Naive B cell (primary cell): ENCODE measurements at places on chromosomes 16 and 17. TPM values are rescaled to one million over a fixed set of nuclear protein-coding genes. Genes with fewer than 3 reads are reported as not detected.

Gene SPNS3
- 0.44 TPM for polyA plus RNA-seq

- no peak overlapping the region for H3K4me3 ChIP-seq
- peaks cover 3% of the 10 kb centered on the region for H3K4me1 ChIP-seq
- no peak for DNase-seq
- H3K36me3 ChIP-seq = no peaks in the 10 kb centered on the region
- peaks cover 19% of the 10 kb centered on the region for H3K27me3 ChIP-seq
Observed at GRCh38 chr17:76659928-76660655, 16.5 kb upstream of the ST6GALNAC1 start.

Gene FGF11
- polyA plus RNA-seq = not detected

GRCh38 chr17:44933824-44934744 lies 13.5 kb downstream of the KIF18B start:
- H3K36me3 ChIP-seq = no peaks in the 10 kb centered on the region
- H3K27me3 ChIP-seq = no peaks in the 10 kb centered on the region
- no peak for DNase-seq
- H3K4me3 ChIP-seq = no peak overlapping the region
- no peak overlapping the region for H3K27ac ChIP-seq
- no peaks in the 10 kb centered on the region for H3K4me1 ChIP-seq

DNA sequence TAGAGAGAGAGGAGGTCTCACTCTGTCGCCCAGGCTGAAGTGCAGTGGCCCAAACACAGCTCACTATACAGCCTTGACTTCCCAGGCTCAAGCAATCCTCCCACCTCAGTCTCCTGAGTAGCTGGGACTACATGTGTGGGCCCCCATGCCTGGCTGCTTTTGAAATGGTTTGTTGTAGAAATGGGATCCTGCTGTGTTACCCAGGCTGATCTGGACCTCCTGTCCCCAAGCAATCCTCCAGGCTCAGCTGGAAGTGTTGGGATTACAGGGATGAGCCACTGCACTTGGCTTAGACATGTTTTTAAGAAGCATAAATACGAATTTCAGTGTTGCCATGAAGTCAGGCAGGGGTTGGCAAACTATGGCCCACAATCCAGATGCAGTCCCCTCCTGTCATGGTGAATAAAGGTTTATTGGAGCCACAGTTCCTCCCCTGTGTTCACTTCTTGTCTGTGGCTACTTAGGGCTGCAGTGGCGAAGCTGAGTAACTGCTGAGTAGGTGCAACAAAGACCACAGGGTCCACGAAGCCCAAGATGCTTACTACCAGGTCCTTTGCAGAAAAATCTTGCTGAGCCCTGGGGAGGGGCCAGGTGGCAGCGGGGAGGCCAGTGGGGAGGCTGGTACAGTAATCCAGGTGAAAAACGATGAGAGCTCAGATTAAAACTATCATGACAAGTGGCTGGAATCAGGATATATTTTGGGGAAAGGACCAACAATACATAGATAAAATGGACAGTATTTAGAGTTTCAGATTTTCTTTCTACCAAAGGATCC lies 35.2 kb downstream of the TNFRSF13B start:
- H3K27ac ChIP-seq = no peak overlapping the region
- H3K4me3 ChIP-seq = no peak overlapping the region
- H3K36me3 ChIP-seq = no peaks in the 10 kb centered on the region
- no peak for DNase-seq
- H3K4me1 ChIP-seq = no peaks in the 10 kb centered on the region
- no peaks in the 10 kb centered on the region for H3K27me3 ChIP-seq

DNA sequence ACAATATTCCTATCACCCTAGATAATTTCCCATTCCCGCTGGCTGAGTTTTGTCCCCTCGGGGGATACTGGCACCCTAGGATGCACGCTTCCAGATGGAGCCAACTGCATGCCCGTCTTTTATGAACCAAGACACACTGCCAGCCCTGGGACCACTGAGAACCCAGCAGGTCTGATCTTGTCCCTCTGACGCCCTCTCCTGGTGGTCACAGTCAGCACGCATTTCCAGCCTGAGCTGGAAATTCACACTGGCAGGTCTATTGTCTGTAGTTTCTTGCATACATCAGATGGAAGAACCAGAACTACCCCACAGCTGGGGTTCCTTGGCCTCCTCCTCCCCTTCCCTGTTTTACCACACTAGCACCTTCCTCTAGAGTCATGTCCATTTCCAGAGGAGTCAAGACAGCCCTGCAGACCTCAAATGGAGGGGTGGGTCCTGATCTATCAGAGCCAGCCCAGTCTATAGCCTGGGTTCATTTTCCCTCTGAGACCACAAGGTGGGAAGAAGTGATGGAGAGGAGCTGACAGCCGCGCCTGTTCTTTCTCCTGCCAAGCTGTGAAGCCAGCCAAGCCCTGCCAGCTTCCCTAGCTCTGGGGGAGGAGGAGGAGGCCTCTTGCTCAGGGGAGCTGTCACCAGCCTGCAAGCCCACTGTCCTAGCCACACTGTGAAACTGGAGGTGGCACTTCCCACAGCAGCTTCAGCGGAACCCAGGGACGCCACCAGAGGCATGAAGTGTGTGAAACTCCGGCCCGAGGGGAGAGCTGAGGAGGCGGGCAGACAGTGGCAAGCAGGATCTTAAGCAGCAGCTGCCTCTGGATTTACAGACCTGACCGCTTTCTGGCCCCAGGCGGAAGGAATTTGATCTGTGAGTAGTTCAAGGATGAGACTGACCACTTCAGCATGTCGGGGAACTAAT lies 29.3 kb downstream of the MXRA7 start:
- H3K27me3 ChIP-seq = no peaks in the 10 kb centered on the region
- no peak overlapping the region for H3K27ac ChIP-seq
- no peaks in the 10 kb centered on the region for H3K4me1 ChIP-seq
- H3K4me3 ChIP-seq = no peak overlapping the region

DNA sequence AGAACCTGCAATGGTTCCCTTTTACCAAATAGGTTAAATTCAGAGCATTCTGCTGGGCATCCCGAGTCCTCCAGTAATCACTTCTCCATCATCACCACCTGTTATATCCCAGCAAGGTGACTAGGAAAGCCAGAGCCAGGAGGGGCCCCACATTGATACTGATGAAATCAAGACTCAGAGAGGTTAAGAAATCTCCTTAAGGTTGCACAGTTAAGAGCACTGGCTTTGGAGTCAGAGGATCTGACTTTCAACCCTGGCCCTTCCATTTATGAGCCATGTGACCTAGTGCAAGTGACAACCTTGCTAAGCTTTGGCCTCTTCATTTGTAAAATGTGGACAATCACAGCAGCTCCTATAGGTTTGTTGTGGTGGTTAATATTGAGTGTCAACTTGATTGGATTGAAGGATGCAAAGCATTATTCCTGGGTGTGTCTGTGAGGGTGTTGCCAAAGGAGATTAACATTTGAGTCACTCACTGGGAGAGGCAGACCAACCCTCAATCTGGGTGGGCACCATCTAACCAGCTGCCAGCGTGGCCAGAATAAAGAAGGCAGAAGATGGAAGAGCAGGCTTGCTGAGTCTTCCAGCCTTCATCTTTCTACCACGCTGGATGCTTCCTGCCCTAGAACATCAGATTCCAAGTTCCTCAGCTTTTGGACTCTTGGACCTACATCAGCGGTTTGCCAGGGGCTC lies 194.2 kb upstream of the ASIC2 start:
- H3K36me3 ChIP-seq = no peaks in the 10 kb centered on the region
- H3K27ac ChIP-seq = no peak overlapping the region
- no peak overlapping the region for H3K4me3 ChIP-seq
- H3K4me1 ChIP-seq = no peaks in the 10 kb centered on the region
- DNase-seq = no peak

DNA sequence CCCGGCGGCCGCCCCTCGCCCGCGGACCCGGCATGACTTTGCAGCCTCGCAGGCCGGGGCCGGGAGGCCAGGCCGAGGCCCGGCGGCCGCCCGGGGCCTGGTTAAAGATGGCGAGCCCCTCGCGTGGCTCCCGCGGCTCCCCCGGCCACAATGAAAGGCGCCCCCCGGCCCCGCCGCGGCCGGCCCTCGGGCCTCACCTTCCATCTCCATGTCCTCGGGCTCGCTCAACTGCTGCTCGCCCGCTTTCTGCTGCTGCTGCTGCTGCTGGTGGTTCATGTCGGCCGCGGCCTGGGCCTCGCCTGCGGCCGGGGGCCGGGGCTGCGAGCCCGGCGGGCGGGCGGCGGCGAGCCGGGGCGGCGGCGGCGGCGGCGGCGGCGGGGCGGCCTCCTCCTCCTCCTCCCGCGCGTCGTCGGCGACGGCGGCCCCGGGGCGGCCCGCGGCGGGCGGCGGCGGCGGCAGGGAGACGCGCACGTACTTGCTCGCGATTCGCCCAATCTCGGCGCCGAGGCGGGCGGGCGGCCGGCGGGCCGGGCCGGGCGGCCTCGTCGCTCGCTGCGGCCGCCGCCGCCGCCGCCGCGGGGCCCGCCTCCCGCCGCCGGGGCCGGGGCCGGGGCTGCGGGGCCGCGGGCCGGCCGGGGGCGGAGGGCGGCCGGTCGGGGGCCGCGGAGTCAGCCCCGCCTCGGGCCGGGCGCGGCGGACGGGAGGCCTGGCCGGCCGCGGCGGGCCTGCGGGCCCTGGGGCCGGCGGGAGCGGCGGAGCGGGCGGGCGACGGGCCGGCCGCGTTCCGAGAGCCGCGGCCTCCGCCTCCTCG lies 491 bp downstream of the USP7 start:
- no peak overlapping the region for H3K4me3 ChIP-seq
- H3K4me1 ChIP-seq = peaks cover 47% of the 10 kb centered on the region
- H3K36me3 ChIP-seq = no peaks in the 10 kb centered on the region
- no peak for DNase-seq
- no peaks in the 10 kb centered on the region for H3K27me3 ChIP-seq

DNA sequence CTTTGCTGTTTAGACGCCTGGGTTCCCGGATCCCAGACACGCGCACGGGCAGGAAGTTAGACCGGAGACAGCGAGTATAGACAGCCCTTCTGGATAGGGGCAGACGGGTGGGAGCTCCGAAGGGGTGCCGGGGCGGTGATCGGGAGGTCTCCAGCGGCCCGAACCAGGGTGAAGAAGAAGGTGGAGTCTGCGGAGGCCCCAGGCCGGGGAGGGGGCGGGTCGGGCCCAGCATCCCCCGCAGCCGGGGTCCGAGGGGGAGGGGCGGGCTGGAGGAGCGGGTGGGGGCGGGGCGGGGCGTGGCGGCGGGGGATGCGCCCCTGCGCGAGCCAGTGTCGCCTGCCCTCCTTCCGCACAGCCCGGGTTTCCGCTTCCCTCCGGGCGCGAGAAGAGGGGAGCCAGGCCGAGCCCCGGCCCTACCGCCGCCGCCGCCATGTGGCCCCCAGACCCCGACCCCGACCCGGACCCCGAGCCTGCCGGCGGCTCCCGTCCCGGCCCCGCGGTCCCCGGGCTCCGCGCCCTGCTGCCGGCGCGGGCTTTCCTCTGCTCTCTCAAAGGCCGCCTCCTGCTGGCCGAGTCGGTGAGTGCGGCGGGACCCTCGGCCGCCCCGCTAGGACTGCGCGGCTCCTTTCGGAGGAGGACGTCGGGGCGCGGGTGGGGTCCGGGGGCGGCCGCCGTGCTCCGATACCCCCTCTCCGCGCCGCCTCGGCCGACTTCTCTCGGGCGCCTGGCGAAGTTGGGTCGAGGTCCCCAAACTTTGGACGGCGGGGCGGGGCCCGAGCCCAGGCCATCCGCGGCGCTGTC lies at the start of gene CMTM3:
Gene CMTM3, plus strand, starts transcription at position 329 of the 801 bp plus-strand sequence. Its CDS starts 102 bp downstream, at position 431.
- H3K4me3 ChIP-seq = peak within 1 kb of the TSS; percentile 89
- H3K4me1 ChIP-seq = peaks cover 43% of the 10 kb centered on the region
- H3K27ac ChIP-seq = peak within 1 kb of the TSS; percentile 73

DNA sequence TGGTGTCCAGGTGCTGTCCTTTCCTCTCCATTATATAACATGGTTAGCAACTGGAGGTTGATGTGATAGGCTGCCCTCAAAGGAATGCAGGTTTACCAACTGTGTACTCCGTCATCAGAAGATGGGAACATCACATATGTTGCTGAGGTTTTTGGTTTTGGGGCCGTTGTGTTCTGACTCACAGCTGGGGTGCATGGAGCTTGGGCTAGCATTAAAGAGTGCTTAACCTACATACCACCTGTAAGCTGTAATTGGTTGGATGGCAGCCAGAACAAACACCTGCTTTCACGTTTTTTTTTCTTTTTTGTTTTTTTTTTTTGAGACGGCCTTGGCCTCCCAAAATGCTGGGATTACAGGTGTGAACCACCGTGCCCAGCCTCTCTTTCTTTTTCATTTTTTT lies 20.9 kb downstream of the TMEM11 start:
- H3K36me3 ChIP-seq = peaks cover 12% of the 10 kb centered on the region
- H3K4me3 ChIP-seq = no peak overlapping the region
- DNase-seq = no peak
- no peaks in the 10 kb centered on the region for H3K4me1 ChIP-seq
- H3K27ac ChIP-seq = no peak overlapping the region
- H3K27me3 ChIP-seq = no peaks in the 10 kb centered on the region

Gene NPB
- not detected for polyA plus RNA-seq

DNA sequence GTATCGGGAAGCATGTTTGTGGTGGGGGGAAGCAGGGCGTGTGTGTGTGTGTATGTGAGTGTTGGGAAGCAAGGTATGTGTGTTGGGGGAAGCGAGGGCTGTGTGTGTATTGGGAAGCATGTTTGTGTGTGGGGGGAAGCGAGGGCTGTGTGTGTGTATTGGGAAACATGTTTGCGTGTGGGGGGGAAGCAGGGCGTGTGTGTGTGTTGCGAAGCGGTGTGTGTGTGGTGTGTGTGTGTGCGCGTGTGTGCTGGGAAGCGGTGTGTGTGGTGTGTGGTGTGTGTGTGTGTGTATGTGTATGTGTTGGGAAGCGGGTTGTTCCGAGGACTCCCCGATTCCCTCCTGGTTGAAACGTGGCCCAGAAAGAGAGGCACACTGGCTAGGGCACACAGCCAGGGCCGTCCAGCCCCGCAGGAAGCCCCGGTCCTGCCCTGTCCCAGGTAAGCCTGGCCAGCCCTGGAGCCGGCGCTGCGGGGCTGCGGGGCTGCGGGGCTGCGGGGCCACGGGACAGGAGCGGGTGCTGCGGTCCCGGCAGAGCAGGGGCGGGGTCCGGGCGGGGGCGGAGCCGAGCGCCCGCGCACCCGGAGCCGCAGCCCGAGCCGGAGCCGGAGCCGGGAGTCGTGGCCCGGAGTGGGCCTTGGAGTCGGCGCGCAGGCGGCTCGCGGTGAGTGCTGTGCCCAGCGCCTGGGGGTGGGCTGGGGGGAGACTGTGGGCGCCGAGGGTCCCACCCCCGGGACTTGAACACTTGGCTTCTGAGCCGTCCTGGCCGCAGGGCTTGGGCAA lies at the start of gene NOD2:
Gene NOD2, plus strand, starts transcription at position 608 of the 783 bp plus-strand sequence. CDS start 5,890 bp downstream, outside the sequence.
- H3K4me3 ChIP-seq = peak within 1 kb of the TSS; percentile 71
- no peaks in the 10 kb centered on the region for H3K36me3 ChIP-seq
- no peak for DNase-seq
- H3K27ac ChIP-seq = peak within 1 kb of the TSS; percentile 16
- H3K27me3 ChIP-seq = peaks cover 10% of the 10 kb centered on the region
- H3K4me1 ChIP-seq = peaks cover 46% of the 10 kb centered on the region

- no peak overlapping the region for H3K4me3 ChIP-seq
- H3K36me3 ChIP-seq = peaks cover under 1% of the 10 kb centered on the region
- no peak for DNase-seq
- H3K27ac ChIP-seq = no peak overlapping the region
- no peaks in the 10 kb centered on the region for H3K4me1 ChIP-seq
- H3K27me3 ChIP-seq = peaks cover 17% of the 10 kb centered on the region
Observed at GRCh38 chr17:36876966-36877365, 60.3 kb upstream of the LHX1 start.

- H3K4me1 ChIP-seq = peaks cover 17% of the 10 kb centered on the region
- H3K27ac ChIP-seq = peak overlapping the region; percentile 83
- DNase-seq = no peak
- no peaks in the 10 kb centered on the region for H3K36me3 ChIP-seq
Observed at GRCh38 chr17:5077781-5078105, 524 bp upstream of the ZFP3 start.
